CD4-positive, alpha-beta T cell treated with Interleukin-15 for 4 hours (primary cell): ENCODE measurements at places on chromosomes 5 and 9.
A peak's percentile ranks its signal among the peaks of the same experiment; 100 is the strongest.

DNA sequence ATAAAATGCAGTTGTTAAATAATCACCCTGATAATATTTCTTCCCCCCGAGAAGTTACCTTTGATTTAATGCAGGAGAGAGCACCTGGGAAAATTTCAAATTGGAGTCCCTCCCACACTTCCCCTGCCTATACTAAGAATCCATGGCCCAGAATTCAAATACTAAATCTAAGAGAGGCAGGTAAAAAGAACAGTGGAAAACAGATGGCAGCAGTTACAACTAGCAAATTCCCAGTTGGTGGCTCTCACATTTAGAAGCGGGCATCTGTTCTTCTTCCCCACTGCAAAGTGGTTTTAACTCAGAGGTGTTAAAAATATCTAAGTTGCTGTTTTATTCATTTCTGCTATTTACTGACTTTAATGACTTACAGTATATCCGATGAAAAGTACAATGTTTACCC lies 210.4 kb upstream of the ELAVL2 start:
- DNase-seq: no peak

DNA sequence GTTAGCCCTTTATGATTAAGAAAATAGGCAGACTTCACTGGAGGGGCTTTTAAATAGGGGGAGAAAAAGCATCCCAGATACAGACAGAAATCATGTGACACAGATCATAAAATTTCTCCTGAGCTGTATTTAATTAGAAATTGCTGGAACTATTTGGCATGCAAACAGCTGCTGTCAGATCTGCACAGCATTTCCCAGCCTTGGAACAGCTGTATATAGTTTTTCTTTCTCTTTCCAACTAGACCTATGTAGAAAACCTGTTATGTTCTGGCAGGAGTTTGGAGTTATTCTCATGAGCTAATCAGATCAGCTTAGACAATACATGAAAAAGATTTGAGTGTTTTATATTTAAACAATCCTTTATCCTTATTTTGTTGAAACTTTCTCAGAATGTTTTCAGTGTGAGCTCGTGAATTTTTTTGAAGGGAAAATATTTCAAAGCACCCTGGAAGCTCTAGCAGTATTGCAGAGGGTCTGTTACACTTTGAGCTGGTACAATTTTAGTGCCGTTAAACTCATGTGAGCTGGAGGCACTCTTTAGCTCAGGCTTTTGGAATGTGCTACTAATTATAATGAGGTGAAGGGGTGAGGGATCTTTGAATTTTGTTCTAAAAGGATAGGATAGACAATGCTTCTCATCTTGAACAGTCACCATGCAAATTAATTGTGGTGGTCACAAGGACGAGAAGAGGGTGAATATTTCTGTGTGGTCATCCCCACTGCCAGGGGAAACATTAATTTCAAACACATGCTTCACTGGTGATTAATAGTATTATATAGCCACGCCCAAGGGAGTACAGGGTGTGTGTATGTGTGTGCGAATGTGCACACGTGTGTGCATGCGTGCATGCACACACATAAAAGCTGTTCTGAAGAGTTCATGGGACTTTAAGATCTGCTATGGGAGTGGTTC lies 239.4 kb upstream of the FBXL7 start:
- no peak for DNase-seq

DNA sequence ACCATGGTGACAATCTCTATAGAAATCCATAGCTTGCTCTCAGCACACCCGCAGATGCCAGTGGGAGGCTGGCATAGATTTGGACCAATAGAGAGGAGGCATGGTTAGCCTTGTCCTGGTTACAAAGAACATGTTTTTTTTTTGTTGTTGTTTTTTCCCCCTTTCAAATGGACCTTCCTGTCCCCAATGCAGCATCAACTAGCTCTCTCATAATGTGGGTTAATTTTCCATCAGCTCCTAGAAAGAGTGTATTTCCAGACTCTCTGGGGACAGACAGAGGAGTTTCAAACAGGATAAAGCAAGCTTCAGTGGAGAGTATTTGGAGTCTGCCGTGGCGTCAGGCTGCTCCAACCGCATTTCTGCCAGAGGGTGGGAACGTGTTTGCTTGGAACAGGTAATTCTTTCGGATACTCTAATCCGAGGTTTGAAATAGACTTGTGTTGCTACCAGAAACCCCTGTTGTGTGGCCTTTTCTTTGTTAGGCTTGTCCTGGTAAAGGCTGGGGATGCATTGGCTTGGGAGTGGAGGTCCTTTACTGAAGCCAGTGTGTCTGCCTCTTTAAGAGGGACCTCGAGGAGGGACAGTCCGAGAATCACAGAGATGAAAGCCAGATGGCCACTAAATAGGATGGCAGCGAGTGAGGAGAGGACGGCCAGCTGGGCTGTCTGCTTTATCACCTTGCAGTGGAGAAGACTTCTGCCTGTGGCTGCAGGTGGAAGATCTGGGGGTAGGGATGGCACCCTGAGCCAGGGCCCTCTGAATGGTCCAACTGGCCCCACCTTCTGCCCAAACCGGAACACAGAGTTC lies 130.5 kb upstream of the CPEB4 start:
- no peak for DNase-seq

DNA sequence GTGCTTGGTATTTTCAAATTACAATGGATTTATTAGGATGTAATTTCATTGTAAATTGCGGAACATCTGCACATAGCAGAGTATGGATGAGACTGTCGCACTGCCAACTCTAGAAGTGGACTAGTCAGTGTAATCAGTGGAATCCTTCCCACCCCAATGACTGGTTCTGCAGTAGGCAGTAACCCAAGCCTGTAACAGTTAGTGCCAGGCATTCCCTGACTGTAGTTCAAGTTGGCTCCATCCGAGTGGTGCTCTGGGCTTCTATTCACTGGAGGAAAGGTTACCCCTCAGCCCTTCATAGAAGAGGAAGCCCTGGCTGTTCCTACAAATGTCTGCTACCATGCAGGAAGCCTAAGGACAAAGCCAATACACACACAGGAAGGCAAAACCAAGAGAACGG lies 23.2 kb downstream of the AK3 start:
- DNase-seq: no peak

- DNase-seq: peak; percentile 43
Observed at GRCh38 chr9:125409637-125410521, 148.3 kb downstream of the GAPVD1 start.

DNA sequence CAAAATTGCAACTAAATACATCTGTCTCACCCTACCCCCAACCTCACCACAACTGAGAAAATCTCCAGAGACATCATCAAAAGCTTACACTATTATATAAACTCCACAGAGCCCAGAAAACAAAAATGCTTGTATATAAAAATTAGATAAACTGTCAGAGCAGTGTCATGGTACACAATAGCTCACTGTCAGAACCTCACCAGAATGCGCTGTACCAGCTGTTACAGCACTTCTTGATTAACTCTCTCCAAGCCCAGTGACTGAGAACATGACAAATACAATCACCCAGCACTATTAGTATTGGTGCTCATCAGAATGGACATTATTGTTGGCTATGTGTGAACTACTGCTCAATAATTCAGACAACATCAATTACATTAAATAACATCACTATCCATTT lies 65.7 kb downstream of the ZDHHC21 start:
- no peak for DNase-seq

DNA sequence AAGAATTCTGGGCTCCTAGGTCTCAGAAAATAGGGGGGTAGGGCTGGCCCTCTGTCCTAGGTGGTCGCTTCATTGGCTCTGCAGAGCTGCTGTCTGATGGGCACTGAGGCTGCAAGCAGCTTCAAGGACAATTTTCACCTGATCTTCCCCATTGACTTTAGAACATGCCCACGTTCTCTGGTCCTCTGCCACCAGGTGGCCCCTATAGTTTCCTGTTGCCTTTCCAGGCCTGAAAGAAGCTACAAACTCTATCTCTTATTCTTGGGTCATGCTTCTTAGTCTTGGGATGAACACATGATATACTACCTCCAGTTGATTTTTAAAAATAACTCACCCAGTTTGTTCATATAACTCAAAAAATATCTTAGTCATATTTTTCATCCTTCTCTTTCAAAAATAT lies 26.3 kb downstream of the SPZ1 start:
- DNase-seq: peak; percentile 21

- DNase-seq: no peak
Observed at GRCh38 chr9:87147839-87148238, 200.5 kb upstream of the GAS1 start.

- DNase-seq: no peak
Observed at GRCh38 chr9:75604661-75605060, 285.8 kb upstream of the PCSK5 start.

DNA sequence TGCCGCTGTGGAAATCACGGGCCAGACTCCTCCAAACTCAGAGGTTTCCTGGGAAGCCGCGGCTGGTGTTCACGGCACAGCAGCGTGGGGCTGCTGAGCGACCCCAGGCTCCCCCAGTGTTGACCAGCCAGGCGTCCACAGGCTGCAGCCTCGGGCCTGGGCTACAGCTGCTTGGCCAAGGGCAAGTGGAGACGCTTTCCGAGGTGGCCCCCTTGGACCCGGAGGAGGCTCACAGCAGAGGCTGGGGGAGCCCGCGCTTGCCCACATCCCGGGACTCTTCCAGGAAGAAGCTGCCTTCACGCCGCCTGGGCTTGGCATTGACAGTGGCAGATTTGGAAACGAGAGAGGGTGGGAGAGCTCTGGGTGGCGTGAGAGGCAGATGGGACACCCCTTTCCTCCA lies 53.1 kb upstream of the FCN2 start:
- no peak for DNase-seq

DNA sequence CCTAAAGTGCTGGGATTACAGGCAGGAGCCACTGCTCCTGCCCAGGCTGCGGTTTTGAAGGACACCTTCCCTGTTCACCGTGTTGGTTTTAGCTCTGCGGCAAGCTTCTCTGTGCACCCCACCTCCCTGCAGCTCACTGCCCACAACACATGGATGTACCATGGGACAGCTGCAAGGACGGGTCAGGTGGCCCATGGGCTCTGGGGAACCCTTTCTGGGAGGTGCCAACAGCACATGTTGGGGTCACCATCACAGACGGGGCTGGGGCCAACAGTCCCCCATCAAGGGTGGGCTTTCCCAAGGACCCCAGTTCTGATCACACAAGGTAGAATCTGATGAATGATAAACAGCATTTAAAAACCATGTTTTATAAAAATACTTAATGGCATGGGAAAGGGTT lies 7.5 kb downstream of the EXD3 start:
- no peak for DNase-seq

DNA sequence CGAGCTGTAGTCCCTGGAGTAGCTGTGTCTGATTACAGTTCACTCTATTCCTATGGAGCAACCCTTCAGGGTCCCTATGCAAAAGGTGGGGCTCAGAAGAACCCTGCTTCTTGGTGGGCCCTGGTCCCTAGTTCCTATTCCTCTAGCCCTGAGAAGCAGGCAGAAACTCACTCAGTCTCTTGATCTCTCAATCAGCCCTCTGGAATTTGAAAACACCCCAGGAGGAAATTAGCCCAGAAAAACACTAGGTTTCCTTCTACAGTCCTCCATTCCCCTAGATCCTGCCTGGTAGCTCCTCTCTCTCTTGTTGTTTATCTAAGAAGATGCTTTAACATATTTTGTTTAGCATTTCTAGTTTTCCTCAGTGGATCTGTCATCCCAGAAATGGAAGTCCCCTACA lies 7.6 kb downstream of the RGS3 start:
- no peak for DNase-seq

GRCh38 chr9:80797831-80798688 lies 891.3 kb downstream of the TLE1 start:
- no peak for DNase-seq

- no peak for DNase-seq
Observed at GRCh38 chr9:107504585-107505455, 15.3 kb upstream of the KLF4 start.

- DNase-seq: no peak
Observed at GRCh38 chr5:137487600-137487999, 11.5 kb downstream of the SPOCK1 start.

DNA sequence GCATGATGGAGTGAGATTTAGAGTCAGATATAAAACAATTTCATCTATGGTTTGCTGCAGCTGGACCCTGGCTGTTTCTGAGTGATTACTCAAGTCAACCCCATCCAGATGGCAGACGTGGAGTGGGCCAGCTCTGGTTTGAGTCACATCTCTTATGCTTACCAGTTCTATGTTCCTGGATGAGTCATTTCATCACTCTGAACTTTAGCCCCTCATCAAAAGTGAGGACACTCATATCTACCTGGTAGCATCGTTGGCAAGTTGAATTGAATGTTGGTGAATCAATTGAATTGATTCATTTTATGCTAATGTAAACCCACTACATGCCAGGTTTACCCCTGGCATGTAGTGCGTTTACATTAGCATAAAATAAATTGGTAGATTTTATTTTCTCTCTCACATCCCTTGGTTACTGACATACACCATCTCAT lies 176.4 kb downstream of the FGF18 start:
- DNase-seq: no peak

GRCh38 chr9:95854386-95855020 lies 21.0 kb upstream of the ERCC6L2 start:
- no peak for DNase-seq

DNA sequence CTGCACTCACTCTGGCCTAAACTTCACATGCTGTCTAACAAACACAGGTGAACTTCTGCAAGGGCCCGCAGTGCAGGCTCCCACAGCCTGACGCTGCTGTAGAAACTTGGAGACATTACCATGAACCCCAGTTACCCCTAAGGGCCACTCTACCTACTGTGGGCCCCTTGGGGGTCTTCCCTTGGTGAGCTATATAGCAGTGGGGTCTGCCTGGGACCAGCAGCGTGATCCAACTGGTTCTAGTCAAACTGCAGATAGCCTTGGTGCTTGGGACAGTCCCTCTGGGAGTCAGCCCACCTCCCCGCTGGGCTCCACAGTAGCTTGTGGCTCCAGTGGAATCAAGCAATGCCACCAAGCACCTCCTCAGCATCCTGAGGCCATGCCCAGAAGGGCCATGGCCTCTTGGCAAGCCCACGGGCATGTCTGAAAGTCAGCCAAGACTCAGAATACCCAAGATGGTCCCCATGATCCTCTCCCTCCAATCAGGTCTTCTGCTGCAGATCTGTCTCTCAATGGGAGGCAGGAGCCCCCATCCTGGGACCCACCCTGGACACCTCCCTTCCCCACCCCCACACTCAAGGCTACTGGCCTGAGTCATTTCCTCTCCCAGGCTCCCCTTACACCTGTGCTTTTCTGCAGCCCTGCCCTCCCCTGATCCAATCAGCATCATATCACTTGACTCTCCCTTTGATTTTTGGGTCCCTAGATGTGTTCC lies 230.0 kb upstream of the IRX1 start:
- DNase-seq: no peak

GRCh38 chr5:61177716-61178115 lies 15.4 kb upstream of the SMIM15 start:
- DNase-seq: no peak
